Left hindlimb (tissue), 1 donor: ENCODE measurements at places on chromosomes 13 and 19.

- DNase-seq: peak; percentile 83
Observed at GRCh38 chr19:18388100-18388959, 2.4 kb downstream of the GDF15 start.

- DNase-seq: no peak
Observed at GRCh38 chr13:77810430-77810829, 108.2 kb downstream of the EDNRB start.

GRCh38 chr13:41520660-41521630 is 63.6 kb downstream of the RGCC start:
- DNase-seq: no peak

GRCh38 chr19:10052602-10053360 is 33.3 kb upstream of the SHFL start:
- no peak for DNase-seq

DNA sequence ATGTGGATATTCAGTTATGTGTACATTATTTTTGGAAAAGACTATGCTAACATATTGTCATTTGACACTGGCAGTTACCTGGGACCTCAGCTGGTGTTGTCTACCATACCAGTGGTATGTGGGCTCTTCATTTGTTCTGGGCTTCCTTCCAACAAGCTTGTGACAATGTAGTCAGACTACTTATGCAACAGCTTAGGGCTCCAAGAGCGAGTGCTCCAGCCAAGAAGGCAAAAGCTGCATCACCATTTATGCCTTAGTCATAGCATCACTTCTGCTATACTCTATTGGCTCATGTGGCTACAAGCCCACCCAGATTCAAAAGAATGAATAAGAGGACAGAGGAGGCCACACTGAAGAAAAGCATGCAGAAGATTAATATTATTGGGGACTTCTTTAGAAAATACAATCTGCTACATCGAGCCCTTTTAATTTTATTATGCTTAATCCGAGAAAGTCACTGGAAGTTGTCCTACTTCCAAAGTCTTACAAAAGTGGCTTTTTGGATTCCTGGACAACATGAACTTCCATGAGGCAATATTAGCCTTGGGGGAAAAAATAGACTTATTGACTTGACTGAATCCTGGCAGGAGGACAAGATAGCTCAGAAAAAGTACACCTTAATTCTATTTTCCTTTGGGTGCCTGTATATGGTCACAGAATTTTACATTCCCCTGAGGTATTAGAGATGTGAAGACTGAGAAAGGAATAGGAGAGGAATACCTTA is 529.4 kb upstream of the HTR2A start:
- DNase-seq: no peak

GRCh38 chr13:65330287-65330686 is 1899.8 kb downstream of the PCDH9 start:
- DNase-seq: no peak

GRCh38 chr13:49042476-49042875 is 66.8 kb downstream of the FNDC3A start:
- no peak for DNase-seq

DNA sequence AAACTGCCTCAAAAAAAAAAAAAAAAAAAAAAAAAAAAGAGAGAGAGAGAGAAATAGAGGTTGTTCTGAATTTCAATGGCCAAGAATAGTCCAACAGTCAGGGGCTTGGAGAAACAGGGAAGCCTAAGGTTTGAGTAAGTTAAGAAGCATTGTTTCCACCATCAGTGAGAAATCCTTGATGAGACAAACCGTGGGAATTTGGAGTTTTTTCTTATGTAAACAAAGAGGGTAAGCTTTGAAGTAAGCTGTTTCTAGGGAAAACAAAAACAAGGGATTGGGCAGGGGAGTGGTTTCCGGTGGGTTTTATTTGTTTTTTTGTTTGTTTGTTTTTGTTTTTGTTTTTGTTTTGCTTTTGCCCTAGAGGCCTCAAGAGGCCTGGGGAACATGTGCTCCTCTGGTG is 11.2 kb upstream of the ERVV-1 start:
- DNase-seq: no peak

GRCh38 chr13:94709001-94709834 is 3.1 kb downstream of the SOX21 start:
- DNase-seq: no peak

GRCh38 chr13:77333594-77333993 is 6.7 kb upstream of the MYCBP2 start:
- DNase-seq: no peak

- DNase-seq: no peak
Observed at GRCh38 chr13:94053986-94054593, 425.4 kb downstream of the DCT start.

GRCh38 chr13:101140087-101140770 is 276.1 kb downstream of the NALCN start:
- no peak for DNase-seq

- no peak for DNase-seq
Observed at GRCh38 chr13:46057256-46058015, 4.9 kb upstream of the ZC3H13 start.
